ENCODE measurements at places on chromosomes 13 and 19. TPM values are rescaled to one million over a fixed set of nuclear protein-coding genes. Genes with fewer than 3 reads are reported as not detected.

The HTR2A gene
- not detected for total RNA-seq

The GPC5 gene
- not detected for total RNA-seq

The ZNF256 gene
- total RNA-seq = 0.66 TPM

The MAST1 gene
- 1.8 TPM for total RNA-seq

The DZIP1 gene
- total RNA-seq = 12.3 TPM

The MTUS2 gene
- total RNA-seq = not detected

The SERTM1 gene
- total RNA-seq = not detected

The FAM216B gene
- total RNA-seq = not detected

The IER2 gene
- total RNA-seq = 46.5 TPM

The HCST gene
- total RNA-seq = 0.45 TPM

The KLK11 gene
- not detected for total RNA-seq

The UHRF1 gene
- total RNA-seq = 43.0 TPM

Measured in A549 treated with Hydrocortisone at 1 μM for 4 hours (cell line).